ENCODE measurements at places on chromosomes 11 and 22. TPM values are rescaled to one million over a fixed set of nuclear protein-coding genes. Genes with fewer than 3 reads are reported as not detected.

GRCh38 chr11:28833670-28834069 lies 725.5 kb downstream of the METTL15 start:
- no peak overlapping the region for H3K27ac ChIP-seq
- DNase-seq, result no peak
- H3K4me3 ChIP-seq, result no peak overlapping the region

The DNAJB7 gene
- total RNA-seq, result not detected

DNA sequence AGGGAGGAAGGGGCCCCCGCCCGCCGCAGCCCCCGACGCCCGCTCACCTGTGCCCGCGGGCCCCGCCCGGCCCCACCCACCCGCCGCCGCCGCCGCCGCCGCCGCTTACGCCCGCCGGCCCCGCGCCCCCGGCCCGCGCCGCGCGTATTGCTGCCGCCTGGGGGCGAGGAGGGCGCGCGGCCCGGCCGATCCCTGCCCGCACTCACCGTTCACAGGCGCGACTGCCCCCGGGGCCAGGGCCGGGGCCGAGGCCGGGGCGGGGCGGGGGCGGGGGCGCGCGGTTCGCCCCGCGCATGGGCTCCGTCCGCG lies 212 bp downstream of the HRAS start:
- H3K36me3 ChIP-seq, result peaks cover 2% of the 10 kb centered on the region
- no peaks in the 10 kb centered on the region for H3K27me3 ChIP-seq
- peaks cover 9% of the 10 kb centered on the region for H3K4me1 ChIP-seq
- H3K27ac ChIP-seq, result no peak overlapping the region
- no peak overlapping the region for H3K4me3 ChIP-seq

The MYO7A gene
- total RNA-seq, result 0.29 TPM

DNA sequence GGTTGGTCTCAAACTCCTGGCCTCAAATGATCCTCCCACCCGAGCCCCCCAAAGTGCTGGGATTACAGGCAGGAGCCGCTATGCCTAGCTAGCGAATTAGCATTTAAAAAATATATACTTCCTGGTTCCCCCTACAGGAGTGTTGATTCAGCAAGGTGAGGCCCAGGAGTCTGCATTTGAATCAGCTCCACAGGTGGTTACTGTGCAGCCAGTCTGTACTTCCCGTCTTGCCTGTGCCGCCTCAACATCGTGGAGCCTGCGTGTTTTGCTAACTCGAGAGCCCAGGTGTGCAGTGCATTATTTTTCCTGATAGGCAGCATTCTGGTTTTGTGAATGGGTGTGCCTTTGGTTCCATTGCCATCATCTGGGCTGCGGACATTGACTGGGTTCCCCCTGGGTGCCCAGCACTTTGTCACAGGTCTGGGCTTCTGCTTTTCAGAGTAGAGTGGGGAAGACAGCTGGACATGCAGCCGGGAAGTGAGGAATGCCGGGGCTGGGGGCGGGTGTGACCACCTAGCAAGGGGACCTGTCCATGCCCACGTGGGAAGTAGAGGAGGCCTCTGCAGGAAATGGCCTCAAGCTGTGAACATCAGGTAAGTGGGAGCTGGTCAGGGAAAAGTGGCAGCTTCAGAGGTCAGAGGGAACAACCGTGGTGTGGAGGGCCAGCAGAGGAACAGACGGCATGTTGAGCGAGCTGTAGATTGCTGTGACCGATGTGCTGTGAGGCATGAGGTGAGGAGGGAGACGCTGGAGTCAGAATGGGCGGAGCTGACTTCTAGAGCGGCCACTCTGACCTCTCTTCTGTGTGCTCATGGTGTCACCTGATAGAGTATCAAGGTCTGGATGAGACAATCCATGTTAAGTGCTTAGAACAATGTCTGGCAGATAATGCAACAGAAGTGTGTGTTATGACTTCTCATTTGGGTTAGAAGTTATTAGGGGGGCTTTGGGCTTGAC lies 42.2 kb downstream of the PPFIA1 start:
- no peaks in the 10 kb centered on the region for H3K27me3 ChIP-seq
- H3K4me1 ChIP-seq, result peaks cover 5% of the 10 kb centered on the region
- DNase-seq, result no peak
- H3K4me3 ChIP-seq, result no peak overlapping the region
- peaks cover 1% of the 10 kb centered on the region for H3K36me3 ChIP-seq
- H3K27ac ChIP-seq, result no peak overlapping the region

GRCh38 chr22:22742641-22743040 lies 98.2 kb downstream of the GGTLC2 start:
- no peak overlapping the region for H3K4me3 ChIP-seq
- H3K27ac ChIP-seq, result no peak overlapping the region
- peaks cover 27% of the 10 kb centered on the region for H3K27me3 ChIP-seq
- no peaks in the 10 kb centered on the region for H3K36me3 ChIP-seq

DNA sequence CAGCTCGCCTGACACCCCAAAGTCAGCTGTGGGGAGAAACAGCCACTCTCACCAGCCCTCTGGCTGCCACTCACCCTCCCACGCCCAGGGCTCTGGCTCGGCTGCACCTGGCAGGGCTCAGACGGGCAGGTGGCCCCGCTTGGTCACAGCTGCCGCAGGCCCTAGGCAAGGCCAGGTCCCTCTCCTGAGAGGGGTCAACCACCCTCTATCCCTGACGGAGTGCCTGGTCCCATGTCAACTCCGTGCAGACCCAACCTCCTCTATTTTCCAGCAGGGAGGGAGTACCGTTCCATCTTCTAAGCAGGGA lies 1.9 kb downstream of the MAP4K2 start:
- H3K4me3 ChIP-seq, result peak overlapping the region; percentile 30
- no peak for DNase-seq
- peaks cover 13% of the 10 kb centered on the region for H3K4me1 ChIP-seq

DNA sequence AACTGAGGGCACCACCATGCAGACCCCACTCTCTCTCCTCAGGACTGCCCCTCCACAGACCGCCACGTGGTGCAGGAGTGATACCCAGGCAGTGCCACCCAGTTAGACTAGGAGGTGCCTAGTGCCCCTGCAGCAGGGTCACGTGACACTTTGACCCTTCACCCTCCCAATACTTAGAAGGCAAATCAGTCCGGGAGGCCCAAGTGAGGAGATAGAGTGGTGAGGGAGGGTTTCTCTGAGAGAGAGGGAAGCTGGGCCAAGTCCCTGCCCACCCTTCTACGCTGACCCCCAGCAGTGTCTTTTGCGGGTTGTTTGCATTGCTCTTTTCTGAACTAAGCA lies 84.6 kb downstream of the BUD13 start:
- H3K4me3 ChIP-seq, result no peak overlapping the region
- no peaks in the 10 kb centered on the region for H3K36me3 ChIP-seq
- H3K27ac ChIP-seq, result no peak overlapping the region
- H3K4me1 ChIP-seq, result no peaks in the 10 kb centered on the region
- DNase-seq, result no peak

DNA sequence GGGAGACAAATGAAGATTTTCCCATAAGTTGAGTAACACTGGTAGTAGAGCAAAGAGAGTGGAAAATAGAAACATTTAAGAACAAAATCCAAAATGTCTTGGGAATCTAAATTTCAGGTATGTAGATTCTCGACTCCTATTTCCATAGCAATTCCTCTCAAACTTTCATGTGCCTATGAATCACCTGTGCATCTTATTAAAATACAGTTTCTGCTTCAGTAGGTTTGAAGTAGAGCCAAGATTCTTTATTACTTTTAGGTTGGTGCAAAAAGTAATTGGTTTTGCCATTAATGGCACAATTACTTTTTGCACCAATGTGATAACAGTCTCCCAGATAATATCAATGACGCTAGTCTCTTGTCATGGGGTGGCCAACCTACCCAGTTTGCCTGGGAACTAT lies 115.3 kb upstream of the SLC5A12 start:
- no peak for DNase-seq
- H3K4me3 ChIP-seq, result no peak overlapping the region
- no peaks in the 10 kb centered on the region for H3K36me3 ChIP-seq
- H3K27me3 ChIP-seq, result no peaks in the 10 kb centered on the region
- no peak overlapping the region for H3K27ac ChIP-seq

The GSTP1 gene
- total RNA-seq, result 289 TPM

DNA sequence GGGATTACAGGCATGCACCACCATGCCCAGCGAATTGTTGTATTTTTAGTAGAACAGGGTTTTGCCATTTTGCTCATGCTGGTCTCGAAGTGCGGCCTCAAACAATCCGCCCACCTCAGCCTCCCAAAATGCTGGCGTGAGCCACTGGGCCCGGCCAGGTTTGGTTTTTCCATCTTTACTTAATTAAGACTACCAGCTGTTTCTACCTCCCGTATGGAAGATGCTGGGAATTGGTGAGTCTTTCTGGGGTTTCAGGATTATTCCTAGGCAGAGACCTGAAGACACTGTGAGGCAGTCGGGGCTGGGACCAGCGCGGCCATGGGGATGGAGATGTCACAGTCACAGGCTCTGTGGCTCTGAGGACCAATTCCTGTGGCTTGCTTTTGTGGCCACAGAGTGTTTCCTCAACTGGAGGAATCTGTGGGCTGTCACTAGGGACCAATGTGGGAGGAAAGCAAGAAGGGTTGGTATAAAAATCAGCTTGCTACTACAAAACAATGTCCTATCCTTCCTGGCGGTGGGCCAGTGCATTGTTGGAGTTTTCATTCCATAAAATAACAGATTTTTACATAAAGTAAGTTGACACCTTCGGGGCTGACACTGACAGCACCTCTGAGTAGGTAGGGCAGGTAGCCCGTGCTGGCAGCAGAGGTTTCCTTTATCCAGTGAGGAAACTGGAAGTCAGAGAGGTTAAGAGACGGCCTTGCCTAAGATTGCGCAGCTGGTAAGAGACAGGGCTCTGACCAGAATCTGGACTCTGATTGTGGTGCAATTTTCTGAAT lies 8.4 kb upstream of the FTH1 start:
- DNase-seq, result no peak

DNA sequence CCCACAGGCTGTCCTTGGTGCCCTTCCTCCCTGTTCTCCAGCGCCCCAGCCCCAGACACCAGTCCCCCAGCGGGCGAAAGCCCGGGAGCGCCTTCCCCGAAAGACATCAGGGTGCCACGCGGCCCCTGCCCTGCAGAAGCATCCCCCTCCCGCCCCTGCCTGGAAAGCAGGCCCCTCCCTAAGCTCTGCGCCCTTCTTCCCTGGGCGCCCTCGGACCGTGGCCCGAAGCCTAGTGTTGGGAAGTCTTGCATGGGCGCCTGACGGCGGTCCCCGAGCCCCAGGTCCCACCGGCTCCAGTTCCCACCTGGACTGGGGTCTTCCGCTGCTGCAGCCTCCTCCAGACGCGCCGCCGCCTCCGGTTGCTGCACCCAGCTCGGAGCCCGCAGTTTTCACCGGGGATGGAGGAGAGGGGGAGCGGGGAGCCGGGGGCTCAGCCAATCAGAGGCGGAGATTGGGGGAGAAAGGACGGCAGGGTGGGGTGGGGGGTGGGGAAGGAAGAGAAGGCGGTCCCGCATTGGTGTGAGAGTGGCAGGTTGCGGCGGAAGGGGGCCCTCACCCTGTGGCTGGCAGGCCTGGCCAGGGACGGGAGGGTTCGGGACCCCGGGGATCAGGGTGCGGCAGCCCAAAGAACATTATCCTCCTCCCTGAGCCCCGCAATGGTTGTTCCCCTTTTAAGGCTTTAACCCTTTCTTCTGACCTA lies at the start of gene THY1:
THY1 (minus strand) TSS at position 364 of the 700 bp plus-strand sequence. CDS start 2,267 bp downstream, outside the sequence.
- H3K27ac ChIP-seq, result no peak within 1 kb of the TSS
- H3K36me3 ChIP-seq, result no peaks in the 10 kb centered on the region
- H3K27me3 ChIP-seq, result peaks cover 39% of the 10 kb centered on the region
- peak within 1 kb of the TSS; percentile 39 for H3K4me3 ChIP-seq
- H3K4me1 ChIP-seq, result peaks cover 5% of the 10 kb centered on the region
- no peak for DNase-seq

DNA sequence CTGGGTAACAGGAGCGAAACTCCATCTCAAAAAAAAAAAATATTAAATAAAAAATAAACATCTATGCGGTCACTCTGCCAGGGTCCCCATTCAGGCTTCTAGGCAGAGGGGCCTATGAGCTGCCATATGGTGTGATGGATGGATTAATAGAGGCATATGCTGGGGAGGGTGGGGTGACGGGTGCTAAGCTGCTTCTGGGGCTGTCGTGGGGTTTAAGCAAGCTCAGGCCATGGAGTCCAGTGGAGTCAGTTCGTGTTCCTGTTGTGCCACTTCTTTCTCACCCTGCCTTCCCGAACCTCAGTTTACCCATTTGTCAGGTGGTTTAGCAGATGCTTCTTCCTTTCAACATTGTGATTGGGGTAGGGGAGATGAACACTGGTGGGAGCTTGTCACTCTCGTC lies 9.0 kb upstream of the GRAMD4 start:
- H3K27ac ChIP-seq, result no peak overlapping the region
- no peaks in the 10 kb centered on the region for H3K27me3 ChIP-seq
- DNase-seq, result no peak
- peaks cover 38% of the 10 kb centered on the region for H3K4me1 ChIP-seq
- H3K36me3 ChIP-seq, result peaks cover 2% of the 10 kb centered on the region

DNA sequence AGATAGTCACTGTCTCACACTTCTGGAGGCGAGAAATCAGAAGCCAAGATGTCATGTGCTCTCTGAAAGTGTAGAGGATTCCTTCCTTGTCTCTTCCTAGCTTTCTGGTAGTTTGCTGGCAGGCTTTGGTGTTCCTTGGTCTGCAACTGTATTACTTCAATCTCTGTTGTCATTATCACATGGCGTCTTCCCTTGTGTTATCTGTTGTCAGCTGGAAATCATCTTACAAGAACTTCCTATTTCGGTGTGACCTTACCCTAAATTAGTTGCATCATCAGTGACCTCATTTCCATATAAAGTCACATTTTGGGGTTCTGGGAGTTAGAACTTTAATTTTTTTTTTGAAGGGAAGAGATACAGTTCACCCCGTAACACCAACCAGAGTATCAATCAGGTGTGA lies 3.3 kb upstream of the LIN7C start:
- peak overlapping the region; percentile 8 for H3K4me3 ChIP-seq
- peaks cover 27% of the 10 kb centered on the region for H3K4me1 ChIP-seq
- H3K36me3 ChIP-seq, result peaks cover 2% of the 10 kb centered on the region
- no peak overlapping the region for H3K27ac ChIP-seq
- no peak for DNase-seq

GRCh38 chr11:13216019-13216710 lies 61.4 kb upstream of the BMAL1 start:
- H3K27me3 ChIP-seq, result peaks cover 3% of the 10 kb centered on the region
- no peaks in the 10 kb centered on the region for H3K36me3 ChIP-seq
- H3K4me3 ChIP-seq, result no peak overlapping the region
- H3K27ac ChIP-seq, result no peak overlapping the region
- H3K4me1 ChIP-seq, result no peaks in the 10 kb centered on the region
- no peak for DNase-seq

- no peaks in the 10 kb centered on the region for H3K36me3 ChIP-seq
- no peak overlapping the region for H3K4me3 ChIP-seq
- no peak overlapping the region for H3K27ac ChIP-seq
- no peaks in the 10 kb centered on the region for H3K4me1 ChIP-seq
Observed at GRCh38 chr22:41015003-41015402, 63.8 kb downstream of the RBX1 start.

DNA sequence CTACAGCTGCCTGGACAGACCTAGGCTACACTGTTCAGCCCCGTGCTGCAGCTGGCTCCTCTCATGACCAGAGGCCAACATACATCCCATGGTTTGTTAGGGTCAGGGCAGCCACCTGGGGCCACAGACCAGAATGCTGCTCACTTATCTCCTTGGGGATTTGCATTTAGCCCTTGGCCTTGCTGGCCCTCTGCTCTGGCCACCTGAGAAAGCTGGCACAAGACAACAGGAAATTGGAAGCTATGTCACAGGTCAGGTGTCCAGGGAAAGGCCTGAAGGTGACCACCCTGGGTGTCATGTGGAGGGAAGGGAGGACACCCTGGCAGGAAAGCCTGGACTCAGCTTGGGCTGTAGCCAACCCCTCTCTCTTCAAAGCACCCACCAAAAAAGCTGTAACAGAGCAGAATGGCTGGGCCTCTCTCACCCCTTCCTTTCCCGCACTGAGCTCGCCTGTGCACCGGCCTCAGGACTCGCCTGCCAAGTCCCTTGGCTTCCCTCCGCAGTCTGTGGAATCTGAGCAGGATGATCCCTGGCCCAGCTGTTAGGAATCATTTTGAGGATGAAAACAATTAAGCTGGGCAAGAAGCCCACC lies 86.3 kb downstream of the SNX19 start:
- H3K4me3 ChIP-seq, result no peak overlapping the region
- no peaks in the 10 kb centered on the region for H3K36me3 ChIP-seq
- no peaks in the 10 kb centered on the region for H3K4me1 ChIP-seq
- peaks cover 2% of the 10 kb centered on the region for H3K27me3 ChIP-seq
- no peak overlapping the region for H3K27ac ChIP-seq
